ENCODE measurements at places on chromosomes 12 and 14. TPM values are rescaled to one million over a fixed set of nuclear protein-coding genes. Genes with fewer than 3 reads are reported as not detected.

GRCh38 chr14:34097644-34098043, 146.8 kb upstream of the EGLN3 start:
- no peak for DNase-seq

DNA sequence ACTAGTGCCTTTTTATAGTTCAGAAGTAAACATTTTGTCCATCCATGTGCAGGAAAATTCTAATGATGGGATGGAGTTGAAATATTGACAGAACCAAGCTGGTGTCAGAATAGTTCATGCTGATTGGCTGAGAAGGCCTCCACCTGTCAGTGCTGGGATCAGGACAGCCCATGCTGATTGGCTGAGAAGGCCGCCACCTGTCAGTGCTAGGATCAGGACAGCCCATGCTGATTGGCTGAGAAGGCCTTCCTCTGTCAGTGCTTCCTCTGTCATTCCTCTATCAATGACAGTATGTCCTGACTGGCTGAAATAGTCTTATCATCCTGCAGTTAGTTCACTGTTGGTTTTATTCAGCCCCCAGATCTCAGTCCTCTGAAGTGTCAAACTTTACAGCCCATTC, 95.7 kb downstream of the PPP2R5C start:
- DNase-seq: no peak

- peak; percentile 70 for DNase-seq
Measured at GRCh38 chr12:12804432-12804886, 8.7 kb upstream of the DDX47 start.

HOTAIR gene
- total RNA-seq: not detected

HOXC12 gene
- total RNA-seq: not detected

DNA sequence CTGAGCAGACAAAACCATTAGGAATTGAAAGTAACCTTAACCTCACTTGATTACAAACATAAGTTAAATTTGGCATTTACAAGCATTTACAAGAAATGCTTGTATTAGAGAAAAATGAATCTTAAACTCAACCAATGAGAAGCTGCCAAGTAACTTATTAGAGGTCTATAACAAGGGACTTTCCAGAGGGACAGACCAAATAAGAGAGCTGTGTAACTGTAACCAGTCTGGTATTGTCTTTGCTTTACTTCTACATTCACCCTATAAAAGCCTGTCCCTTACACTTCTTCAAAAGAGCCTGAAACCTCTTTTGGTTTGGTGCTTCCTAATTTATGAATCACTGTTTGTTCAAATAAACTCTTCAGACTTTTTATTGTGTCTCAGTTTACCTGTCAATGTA, 450.0 kb upstream of the FAR2 start:
- DNase-seq: no peak

SRRM4 gene
- total RNA-seq: not detected

NRXN3 gene
- under 0.01 TPM for total RNA-seq

DNA sequence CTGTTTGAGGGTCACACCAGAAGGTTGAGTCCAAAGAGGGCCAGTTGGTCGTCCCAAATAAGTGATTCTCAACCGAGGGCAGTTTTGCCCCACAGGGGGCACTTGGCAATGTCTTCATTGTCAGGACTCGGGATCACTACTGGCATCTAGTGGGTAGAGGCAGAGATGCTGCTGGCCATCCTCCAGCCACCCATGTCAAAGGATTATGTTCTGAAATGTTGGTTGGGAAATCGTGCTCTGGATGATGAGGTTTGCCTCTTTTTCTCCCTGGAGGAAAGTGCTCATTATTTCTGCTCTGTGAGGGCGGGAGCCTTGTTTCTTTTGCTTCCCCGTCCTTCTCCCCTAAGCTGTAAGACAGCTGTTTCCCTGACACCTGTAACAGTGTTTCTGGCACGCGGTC, 3.6 kb downstream of the ZNF839 start:
- DNase-seq: peak; percentile 85
